ENCODE measurements at places on chromosomes 2 and 18.

GRCh38 chr2:59236723-59237122, 995.6 kb upstream of the FANCL start:
- no peak for DNase-seq

DNA sequence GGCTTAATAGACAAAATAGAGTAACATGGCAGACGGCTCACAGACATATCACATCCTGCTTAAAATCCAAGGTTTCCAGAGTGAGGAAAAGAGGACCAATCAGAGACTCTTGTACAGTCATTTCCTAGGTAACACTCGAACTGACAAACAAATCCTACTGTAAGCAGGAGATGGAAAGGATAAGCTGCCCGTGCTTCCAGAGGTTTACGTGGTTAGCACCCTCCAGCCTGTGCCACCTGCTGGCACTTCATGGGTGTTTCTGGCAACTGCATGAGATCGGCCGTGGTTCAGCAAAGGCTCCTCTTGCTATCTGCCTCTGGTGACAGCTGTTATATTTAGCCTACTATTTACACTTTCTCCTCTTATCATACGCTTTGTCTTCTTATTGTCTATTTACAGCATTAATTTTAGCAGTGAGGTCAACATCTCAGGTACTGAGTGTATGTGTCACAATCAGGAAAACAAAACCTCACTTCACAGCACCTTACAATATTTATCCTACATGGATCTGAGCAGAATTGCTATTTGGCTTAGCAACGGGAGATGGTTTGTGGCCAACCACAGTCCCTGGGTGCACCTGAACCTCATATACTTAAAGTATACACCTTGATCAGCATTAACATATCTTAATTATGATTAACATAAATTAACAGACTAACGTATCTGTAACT, 226.9 kb downstream of the TMEM163 start:
- DNase-seq, result no peak

DNA sequence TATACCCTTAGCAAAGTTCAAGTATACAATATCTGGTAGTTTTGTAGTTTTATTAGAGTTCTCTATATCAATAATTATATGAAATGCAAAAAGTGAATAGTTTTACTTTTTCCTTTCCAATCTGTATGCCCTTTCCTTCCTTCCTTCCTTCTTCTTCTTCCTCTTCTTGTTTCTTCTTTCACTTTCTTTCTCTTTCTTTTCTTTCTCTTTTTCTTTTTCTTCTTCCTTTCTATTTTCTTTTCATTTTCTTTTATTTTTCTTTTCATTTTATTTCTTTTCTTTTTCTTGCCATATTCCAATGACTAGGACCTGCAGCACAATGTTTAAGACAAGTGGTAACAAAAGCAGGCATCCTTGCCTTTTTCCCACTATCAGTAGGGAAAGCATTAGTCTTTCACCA, 59.8 kb downstream of the CCDC68 start:
- no peak for DNase-seq

- DNase-seq, result no peak
Measured at GRCh38 chr2:225196579-225196978, 154.3 kb upstream of the DOCK10 start.

GRCh38 chr18:47899107-47899840, 31.2 kb downstream of the SMAD2 start:
- DNase-seq, result no peak

GRCh38 chr2:215681799-215682596, 246.1 kb upstream of the FN1 start:
- no peak for DNase-seq

GRCh38 chr18:76467371-76468190, 27.5 kb downstream of the ZNF516 start:
- DNase-seq, result no peak

- no peak for DNase-seq
Measured at GRCh38 chr2:158823486-158824237, 28.5 kb downstream of the DAPL1 start.

GRCh38 chr2:68417926-68418325, 49.2 kb downstream of the FBXO48 start:
- no peak for DNase-seq

All from stimulated activated CD8-positive, alpha-beta memory T cell treated with anti-CD3 and anti-CD28 coated beads, Interleukin-4, amount 100 ng/mL, for 4 hours (primary cell).